Left ventricle myocardium inferior (tissue), 1 donor: ENCODE measurements at places on chromosomes 1 and 21. TPM values are rescaled to one million over a fixed set of nuclear protein-coding genes. Genes with fewer than 3 reads are reported as not detected.

DNA sequence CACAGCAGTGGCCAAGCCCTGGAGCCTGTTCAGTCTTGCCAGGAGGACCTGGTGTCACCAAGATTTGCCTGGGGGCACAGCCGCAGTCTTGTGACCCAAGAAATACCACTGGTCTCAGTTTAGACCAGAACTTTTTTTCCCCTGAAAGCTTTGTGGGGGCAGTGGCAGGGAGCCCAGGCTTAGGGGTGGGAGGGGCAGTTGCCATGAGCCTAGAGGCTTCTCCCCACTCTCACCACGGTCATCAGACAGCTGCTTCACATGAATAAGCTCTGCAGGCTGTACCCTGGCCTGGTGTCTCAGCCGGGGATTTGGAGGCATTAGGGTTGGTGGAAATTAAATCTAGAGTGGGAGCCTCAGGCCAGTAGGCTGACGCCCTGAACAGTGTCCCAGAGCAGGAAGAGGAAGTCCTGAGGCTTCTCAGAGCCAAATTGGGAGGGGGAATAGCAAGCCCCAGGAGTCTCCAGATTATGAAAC, 73.7 kb downstream of the SLC16A1 start:
- H3K27me3 ChIP-seq, result no peaks in the 10 kb centered on the region
- H3K27ac ChIP-seq, result peak overlapping the region; percentile 72
- H3K4me3 ChIP-seq, result no peak overlapping the region
- H3K4me1 ChIP-seq, result peaks cover 18% of the 10 kb centered on the region
- no peaks in the 10 kb centered on the region for H3K36me3 ChIP-seq

- H3K27ac ChIP-seq, result no peak overlapping the region
- H3K4me1 ChIP-seq, result peaks cover 9% of the 10 kb centered on the region
- H3K4me3 ChIP-seq, result no peak overlapping the region
- DNase-seq, result no peak
These were observed 20.7 kb downstream of the PLOD1 start for GRCh38 chr1:11955221-11955620.

- H3K4me1 ChIP-seq, result no peaks in the 10 kb centered on the region
- no peak overlapping the region for H3K27ac ChIP-seq
- DNase-seq, result no peak
- no peaks in the 10 kb centered on the region for H3K27me3 ChIP-seq
- no peak overlapping the region for H3K4me3 ChIP-seq
These were observed 422.9 kb downstream of the PTBP2 start for GRCh38 chr1:97144527-97144926.

AADACL4 gene
- not detected for total RNA-seq

ABL2 gene
- total RNA-seq, result 9.0 TPM

GRCh38 chr1:3584915-3585314, 26.4 kb downstream of the MEGF6 start:
- H3K27me3 ChIP-seq, result peaks cover 13% of the 10 kb centered on the region
- DNase-seq, result no peak
- no peaks in the 10 kb centered on the region for H3K36me3 ChIP-seq

ZBTB8B gene
- total RNA-seq, result 0.03 TPM

DPYD gene
- total RNA-seq, result 9.2 TPM

DNA sequence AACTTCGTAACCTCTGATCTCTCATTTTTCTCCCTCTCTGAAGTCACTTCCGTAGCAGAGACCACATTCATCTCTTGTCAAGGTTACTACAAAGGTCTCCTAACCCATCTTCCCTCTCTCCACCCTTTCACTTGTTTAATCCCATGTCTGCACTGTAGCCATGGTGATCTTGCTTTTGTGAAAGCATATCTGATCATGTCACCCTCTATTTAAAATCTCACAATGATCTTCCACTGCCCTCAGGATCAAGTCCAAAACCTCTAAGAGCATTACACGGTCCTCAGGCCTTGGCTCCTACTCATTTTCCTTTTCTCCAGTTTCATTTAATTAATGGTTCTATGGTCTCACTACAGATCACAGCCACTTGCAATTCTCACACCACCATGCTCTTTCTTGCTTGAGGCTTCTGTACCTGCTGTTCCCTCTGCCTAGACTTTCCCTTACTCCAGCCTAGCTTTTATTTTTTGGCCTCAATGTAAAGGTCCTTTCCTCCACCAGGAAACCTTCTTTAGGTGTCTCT, 12.1 kb downstream of the ARHGEF11 start:
- peaks cover 42% of the 10 kb centered on the region for H3K4me1 ChIP-seq
- H3K36me3 ChIP-seq, result peaks cover 7% of the 10 kb centered on the region
- H3K27me3 ChIP-seq, result no peaks in the 10 kb centered on the region
- H3K27ac ChIP-seq, result no peak overlapping the region
- H3K4me3 ChIP-seq, result no peak overlapping the region

ARHGEF2 gene
- 69.3 TPM for total RNA-seq
